Epithelial cell of alveolus of lung (primary cell): ENCODE measurements at places on chromosomes 5 and 9. TPM values are rescaled to one million over a fixed set of nuclear protein-coding genes. Genes with fewer than 3 reads are reported as not detected.

NKD2 gene
- total RNA-seq, result 2.1 and 102 TPM in 2 replicates

SH2D3C gene
- 0.08 and 0.52 TPM in 2 replicates for total RNA-seq

GPR151 gene
- not detected in 2 replicates for total RNA-seq

NTNG2 gene
- 0.91 and 1.3 TPM in 2 replicates for total RNA-seq

GRM6 gene
- total RNA-seq, result not detected in 2 replicates

FOCAD gene
- 29.6 and 40.5 TPM in 2 replicates for total RNA-seq
